Kidney (tissue), 22 donors: ENCODE measurements at places on chromosomes 3 and 15. TPM values are rescaled to one million over a fixed set of nuclear protein-coding genes. Genes with fewer than 3 reads are reported as not detected.

Gene DCUN1D1
- total RNA-seq: 47.9 TPM

Gene MUSTN1
- 18.6 TPM for total RNA-seq

Gene CDHR4
- total RNA-seq: 0.54 TPM

Gene STRIT1
- total RNA-seq: not detected

Gene GOLGA6L25
- not detected for total RNA-seq

Gene CFAP100
- total RNA-seq: not detected

Gene TTLL13
- 0.54 TPM for total RNA-seq

Gene SERPINI2
- total RNA-seq: not detected

Gene PROK2
- total RNA-seq: 0.25 TPM

Gene SERPINI1
- 9.5 TPM for total RNA-seq

Gene RPUSD2
- 9.8 TPM for total RNA-seq

Gene CHRD
- total RNA-seq: 16.8 TPM

Gene GASK1A
- 7.3 TPM for total RNA-seq

Gene PPP1R14D
- not detected for total RNA-seq

Gene DUOXA1
- 1.4 TPM for total RNA-seq

Gene TMED3
- total RNA-seq: 40.5 TPM

Gene ECE2
- not detected for total RNA-seq

Gene PARP16
- total RNA-seq: 7.8 TPM

Gene B3GNT5
- total RNA-seq: 9.9 TPM
